Left hindlimb (tissue), 1 donor: ENCODE measurements at places on chromosomes 4 and X.

- no peak for DNase-seq
These were observed 482.6 kb upstream of the GALNT7 start for GRCh38 chr4:172686021-172686420.

- no peak for DNase-seq
These were observed 12.8 kb downstream of the PJA1 start for GRCh38 chrX:69152417-69152841.

DNA sequence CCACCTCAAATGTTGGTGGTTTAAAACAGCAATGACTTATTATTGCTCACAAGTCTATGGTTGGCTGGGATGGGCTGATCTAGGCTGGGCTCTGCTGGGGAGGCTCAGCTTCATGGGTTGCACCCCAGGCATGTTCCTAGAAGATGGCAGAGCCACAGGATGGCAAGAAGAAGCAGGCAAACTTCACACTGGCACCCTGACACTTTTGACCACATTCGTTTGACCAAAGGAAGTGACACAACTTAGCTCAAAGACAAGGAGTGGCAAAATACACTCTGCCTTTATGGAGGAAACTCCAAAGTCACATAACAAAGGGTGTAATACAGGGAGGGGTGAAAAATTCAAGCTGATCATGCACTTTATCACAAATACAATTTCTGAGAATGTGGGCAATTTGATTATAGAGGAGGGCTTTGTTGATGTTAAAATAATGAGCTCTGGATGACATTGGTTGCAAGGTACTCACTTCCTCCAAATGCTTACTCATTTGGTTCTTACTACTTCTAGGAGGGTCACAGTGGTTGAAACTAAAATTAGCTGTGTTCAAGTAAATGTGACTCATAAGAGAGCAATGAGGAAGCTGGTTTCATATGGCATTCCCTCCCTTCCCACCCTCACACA lies 249.2 kb upstream of the RPS6KA3 start:
- no peak for DNase-seq

GRCh38 chrX:113512700-113513395 lies 672.2 kb upstream of the AMOT start:
- no peak for DNase-seq

- DNase-seq = peak; percentile 45
These were observed 25.1 kb upstream of the JAKMIP1 start for GRCh38 chr4:6225469-6225868.

- DNase-seq = peak; percentile 33
These were observed 126.3 kb downstream of the NEK1 start for GRCh38 chr4:169485791-169486742.

- no peak for DNase-seq
These were observed 172.7 kb upstream of the TBC1D9 start for GRCh38 chr4:140928880-140929279.

- DNase-seq = no peak
These were observed 54.2 kb downstream of the PLAC1 start for GRCh38 chrX:134603806-134604700.

GRCh38 chr4:169657470-169658107 lies 37.2 kb downstream of the CLCN3 start:
- no peak for DNase-seq
